ENCODE measurements at places on chromosomes 1 and 21. TPM values are rescaled to one million over a fixed set of nuclear protein-coding genes. Genes with fewer than 3 reads are reported as not detected.

ANKRD35 gene
- total RNA-seq, result not detected

DNA sequence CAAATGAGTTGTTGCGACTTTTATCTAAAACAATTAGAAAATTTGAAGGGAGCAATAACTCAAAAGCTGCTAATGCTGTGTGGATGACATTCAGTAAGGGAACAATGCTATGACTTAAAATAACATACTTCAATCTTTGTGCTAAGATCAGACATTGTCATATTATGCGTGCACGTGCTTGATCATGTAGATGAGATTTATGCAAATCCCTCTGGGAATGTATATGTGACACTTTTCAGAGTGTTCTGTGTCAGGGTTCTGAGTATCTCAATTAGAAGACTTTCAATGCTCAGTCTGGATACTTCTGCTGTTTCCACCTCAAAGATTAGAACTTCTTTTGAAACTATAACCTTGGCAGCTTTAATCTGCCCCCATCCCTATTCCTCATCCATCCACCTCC is 18.6 kb upstream of the POU2F1 start:
- DNase-seq, result no peak

FAM78B gene
- total RNA-seq, result 0.51 TPM

DDI2 gene
- 20.0 TPM for total RNA-seq

GRCh38 chr1:87141556-87141955 is 187.1 kb upstream of the LMO4 start:
- no peak for DNase-seq

GRCh38 chr21:29638138-29638537 is 301.7 kb downstream of the GRIK1 start:
- DNase-seq, result no peak

DNA sequence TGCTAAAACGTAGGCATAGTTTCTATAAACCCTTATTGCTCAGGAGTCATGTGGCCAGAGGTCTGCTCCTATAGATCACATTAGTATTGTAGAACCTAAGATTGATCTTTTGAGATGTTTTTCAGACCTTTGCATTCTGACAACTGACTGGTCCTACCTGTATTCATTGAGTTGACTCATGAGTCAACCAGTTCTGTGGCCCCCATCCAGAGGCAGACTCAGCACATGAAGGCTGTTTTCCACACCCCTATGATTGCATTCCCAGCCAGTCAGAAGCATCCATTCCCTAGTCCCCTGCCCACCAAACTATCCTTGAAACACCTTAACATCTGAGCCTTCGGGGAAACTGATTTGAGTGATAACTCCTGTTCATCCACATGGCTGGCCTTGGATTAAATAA is 451.7 kb downstream of the SIPA1L2 start:
- DNase-seq, result no peak

DNA sequence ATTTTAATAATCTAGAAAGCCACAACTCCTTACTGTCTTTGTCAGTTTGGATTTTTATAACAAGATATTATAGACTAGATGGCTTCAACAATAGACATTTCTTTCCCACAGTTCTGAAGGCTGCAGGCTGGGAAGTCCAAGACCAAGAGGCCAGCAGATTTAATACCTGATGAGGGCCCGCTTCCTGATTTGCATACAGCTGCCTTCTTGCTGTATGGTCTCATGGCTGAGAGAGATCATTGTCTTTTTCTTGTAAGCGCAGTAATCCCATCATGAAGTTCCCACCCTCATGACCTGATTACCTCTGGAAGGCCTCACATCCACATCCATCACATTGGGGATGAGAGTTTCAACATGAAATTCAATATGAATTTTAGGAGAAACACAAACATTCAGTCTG is 9.8 kb downstream of the RPS6KC1 start:
- DNase-seq, result no peak

- no peak for DNase-seq
Observed at GRCh38 chr1:150309758-150310508, 11.4 kb upstream of the PRPF3 start.

PRDX6 gene
- total RNA-seq, result 146 TPM

- DNase-seq, result no peak
Observed at GRCh38 chr1:241605146-241605805, 34.9 kb downstream of the CHML start.

WDR64 gene
- total RNA-seq, result not detected

GRCh38 chr1:156571261-156571852 is 1.0 kb downstream of the IQGAP3 start:
- no peak for DNase-seq

Measured in osteocyte (in vitro differentiated cells).